Esophagus squamous epithelium (tissue), 5 donors: ENCODE measurements at places on chromosomes 2 and 18.

- no peaks in the 10 kb centered on the region for H3K4me1 ChIP-seq
- no peaks in the 10 kb centered on the region for H3K36me3 ChIP-seq
- H3K27ac ChIP-seq, result no peak overlapping the region
- no peaks in the 10 kb centered on the region for H3K27me3 ChIP-seq
These were observed 1296.0 kb upstream of the ZEB2 start for GRCh38 chr2:145815933-145816332.

DNA sequence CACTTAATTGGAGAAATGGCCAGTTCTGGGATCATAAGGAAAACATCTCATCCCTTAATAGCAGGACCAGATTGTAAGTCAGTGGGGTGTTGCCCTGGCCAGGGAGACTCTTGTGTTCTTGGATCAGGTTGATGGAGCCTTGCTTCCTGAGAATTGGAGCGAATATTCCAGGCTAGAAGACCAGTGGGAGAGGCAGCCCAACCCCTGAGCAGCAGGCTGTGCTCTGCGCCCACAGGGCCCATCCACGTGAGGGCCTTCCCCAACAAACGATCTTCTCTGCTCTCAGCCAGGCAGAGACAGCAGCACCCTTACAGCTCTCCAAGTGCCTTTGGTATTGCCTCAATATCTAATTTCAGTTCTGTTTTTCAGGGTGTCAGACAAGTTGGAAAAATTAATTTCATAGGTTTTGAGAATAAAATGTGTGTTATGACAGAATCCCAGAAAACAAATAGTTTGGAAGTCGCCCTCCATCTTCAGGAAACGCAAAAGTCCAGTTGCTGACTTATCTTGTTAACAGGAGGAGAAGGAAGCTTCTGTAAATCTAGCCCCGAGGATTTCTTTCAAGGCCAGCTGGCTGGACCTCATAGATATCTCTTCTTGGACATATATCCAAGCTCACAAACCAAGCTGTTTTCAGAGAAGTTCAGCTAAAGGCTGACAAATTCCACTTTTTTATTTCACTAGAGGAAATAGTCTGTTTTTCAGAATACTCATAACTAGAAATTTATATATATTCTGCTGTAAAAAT, 105.5 kb downstream of the COPS8 start:
- no peaks in the 10 kb centered on the region for H3K27me3 ChIP-seq
- no peak for DNase-seq
- H3K4me3 ChIP-seq, result no peak overlapping the region
- H3K4me1 ChIP-seq, result no peaks in the 10 kb centered on the region

- no peak overlapping the region for H3K27ac ChIP-seq
- no peaks in the 10 kb centered on the region for H3K4me1 ChIP-seq
- no peaks in the 10 kb centered on the region for H3K27me3 ChIP-seq
- DNase-seq, result no peak
These were observed 510.5 kb upstream of the TNP1 start for GRCh38 chr2:217370391-217370790.

DNA sequence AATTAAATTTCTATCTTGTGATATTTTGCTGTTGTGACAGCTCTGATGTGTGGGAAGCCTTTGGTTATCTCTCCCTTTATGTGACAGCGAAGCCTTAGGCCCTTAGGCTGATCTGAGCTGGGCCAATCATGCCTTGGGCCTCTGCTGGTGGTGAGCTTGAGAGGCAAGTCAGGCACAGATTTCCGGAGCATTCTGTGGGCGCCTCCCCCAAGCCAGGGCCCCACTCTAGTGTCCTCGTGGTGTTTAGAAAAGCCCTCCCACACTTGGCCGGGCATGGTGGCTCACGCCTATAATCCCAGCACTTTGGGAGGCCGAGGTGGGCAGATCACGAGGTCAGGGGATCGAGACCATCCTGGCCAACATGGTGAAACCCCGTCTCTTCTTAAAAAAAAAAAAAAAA, 239.8 kb downstream of the SH3RF3 start:
- H3K4me3 ChIP-seq, result no peak overlapping the region
- H3K36me3 ChIP-seq, result peaks cover 14% of the 10 kb centered on the region
- H3K4me1 ChIP-seq, result no peaks in the 10 kb centered on the region
- no peaks in the 10 kb centered on the region for H3K27me3 ChIP-seq
- no peak overlapping the region for H3K27ac ChIP-seq
- no peak for DNase-seq
